ENCODE measurements at places on chromosomes 7 and 10.

GRCh38 chr10:12946372-12946771, 55.1 kb downstream of the CCDC3 start:
- no peaks in the 10 kb centered on the region for H3K36me3 ChIP-seq
- no peak overlapping the region for H3K4me3 ChIP-seq
- DNase-seq: no peak

DNA sequence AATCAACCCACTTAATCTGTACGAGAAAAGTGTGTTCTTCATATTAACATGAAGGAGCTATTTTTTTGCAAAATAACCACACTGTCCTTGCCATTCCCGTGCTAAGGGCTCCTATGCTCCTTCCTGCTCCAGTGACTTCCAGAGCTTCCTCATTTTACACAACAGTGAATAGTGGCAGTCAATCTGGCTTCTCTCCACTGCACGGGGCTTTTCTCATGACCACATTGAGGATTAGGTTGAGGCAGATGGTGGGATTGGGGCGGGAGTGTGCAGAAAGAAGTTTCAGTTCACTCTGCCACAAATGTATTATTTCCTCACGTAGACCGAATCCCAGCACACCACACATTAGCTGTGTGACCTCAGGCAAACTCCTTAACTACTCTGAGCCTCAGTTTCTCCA, 235.1 kb downstream of the ARHGAP12 start:
- no peaks in the 10 kb centered on the region for H3K4me1 ChIP-seq
- DNase-seq: no peak
- no peak overlapping the region for H3K4me3 ChIP-seq
- H3K27ac ChIP-seq: no peak overlapping the region
- H3K36me3 ChIP-seq: no peaks in the 10 kb centered on the region

GRCh38 chr7:101501351-101501750, 127.7 kb downstream of the MYL10 start:
- no peaks in the 10 kb centered on the region for H3K4me1 ChIP-seq
- no peak overlapping the region for H3K4me3 ChIP-seq
- no peak overlapping the region for H3K27ac ChIP-seq
- no peaks in the 10 kb centered on the region for H3K36me3 ChIP-seq
- no peak for DNase-seq

GRCh38 chr10:129853562-129853903, 110.5 kb downstream of the EBF3 start:
- H3K4me3 ChIP-seq: no peak overlapping the region
- no peaks in the 10 kb centered on the region for H3K4me1 ChIP-seq
- H3K27ac ChIP-seq: no peak overlapping the region
- DNase-seq: no peak
- H3K27me3 ChIP-seq: peaks cover 52% of the 10 kb centered on the region
- H3K36me3 ChIP-seq: peaks cover 2% of the 10 kb centered on the region

- H3K27ac ChIP-seq: no peak overlapping the region
- no peak overlapping the region for H3K4me3 ChIP-seq
- DNase-seq: no peak
- H3K27me3 ChIP-seq: peaks cover 13% of the 10 kb centered on the region
- H3K4me1 ChIP-seq: no peaks in the 10 kb centered on the region
- H3K36me3 ChIP-seq: no peaks in the 10 kb centered on the region
Observed at GRCh38 chr10:31635009-31635408, 293.6 kb downstream of the ARHGAP12 start.

DNA sequence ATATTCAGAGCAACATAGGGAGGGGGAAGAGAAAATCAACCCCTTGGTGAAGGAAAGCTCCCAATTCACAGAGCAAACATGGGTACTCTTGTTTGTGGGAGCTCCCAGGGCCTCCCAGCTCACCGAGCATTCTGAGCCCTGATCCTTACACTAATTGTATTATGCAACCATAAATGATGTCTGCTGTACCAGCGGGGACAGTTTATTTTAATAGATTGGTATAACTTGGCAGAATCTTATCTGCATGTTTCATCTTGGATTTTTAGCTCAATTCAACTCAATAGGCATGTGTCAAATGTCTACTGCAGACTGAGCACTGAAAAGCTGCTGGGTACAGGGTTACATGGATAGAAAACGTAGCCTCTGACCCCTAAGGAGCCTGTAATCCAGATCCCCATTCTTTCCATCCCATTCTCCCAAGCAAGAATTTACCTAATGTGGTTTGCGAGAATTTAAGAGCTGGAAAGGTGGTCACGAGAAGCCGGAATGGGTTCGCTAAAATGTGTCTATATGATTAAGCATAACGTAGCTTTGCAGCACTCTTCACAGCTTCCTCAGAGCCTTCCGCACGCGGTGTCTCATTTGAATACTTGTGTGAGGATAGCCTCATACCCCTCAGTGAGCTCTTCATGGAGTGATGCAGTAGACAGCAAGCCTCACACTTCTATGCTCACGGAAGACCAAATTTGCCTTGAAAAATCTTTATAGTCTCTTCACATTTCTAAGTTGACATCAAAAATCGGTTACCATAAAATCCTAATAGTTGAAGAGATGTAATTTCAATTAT, 18.3 kb downstream of the EGFR start:
- H3K36me3 ChIP-seq: no peaks in the 10 kb centered on the region
- H3K4me3 ChIP-seq: no peak overlapping the region
- no peak for DNase-seq
- no peak overlapping the region for H3K27ac ChIP-seq
- H3K27me3 ChIP-seq: peaks cover 39% of the 10 kb centered on the region

- peak overlapping the region; percentile 91 for H3K27ac ChIP-seq
- H3K36me3 ChIP-seq: peaks cover 2% of the 10 kb centered on the region
- no peak for DNase-seq
Observed at GRCh38 chr10:28365840-28366239, 63.0 kb upstream of the MPP7 start.

DNA sequence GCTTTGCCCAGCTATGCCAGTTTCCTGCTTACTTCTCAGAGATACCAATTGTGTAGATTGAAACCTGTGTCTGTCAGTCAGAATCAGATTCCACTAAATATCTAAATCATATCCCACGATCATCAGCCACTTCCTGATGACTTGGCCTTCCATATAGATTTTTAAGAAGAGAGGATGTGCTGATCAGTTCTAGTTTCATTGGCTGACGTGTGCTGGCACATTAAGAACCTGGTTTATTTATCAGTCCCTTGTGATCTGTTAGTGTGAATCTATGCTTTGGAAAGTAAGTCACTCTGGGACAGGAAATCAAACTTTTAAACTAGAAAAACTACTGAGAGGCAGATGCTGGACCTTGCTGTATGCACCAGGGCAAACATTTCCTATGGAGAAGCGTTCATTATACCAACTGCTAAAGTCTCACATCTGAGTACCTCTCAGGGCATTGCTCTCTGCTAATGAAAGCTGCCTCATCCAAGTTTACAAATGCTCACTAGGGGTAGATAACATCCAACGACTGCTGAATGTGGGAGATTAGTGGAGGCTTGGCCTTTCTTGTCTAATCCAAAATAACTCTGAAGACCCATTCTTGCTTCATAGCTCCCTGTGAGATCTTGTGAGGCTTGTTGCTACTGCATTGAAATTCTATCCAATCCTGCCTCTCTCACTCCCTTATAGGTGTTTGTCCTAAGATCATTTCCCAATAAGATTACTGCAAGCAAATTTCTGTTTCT, 109.1 kb downstream of the ARL4A start:
- H3K27me3 ChIP-seq: peaks cover 4% of the 10 kb centered on the region
- DNase-seq: no peak
- no peaks in the 10 kb centered on the region for H3K36me3 ChIP-seq
- H3K4me3 ChIP-seq: no peak overlapping the region
- no peak overlapping the region for H3K27ac ChIP-seq
- H3K4me1 ChIP-seq: peaks cover 3% of the 10 kb centered on the region

DNA sequence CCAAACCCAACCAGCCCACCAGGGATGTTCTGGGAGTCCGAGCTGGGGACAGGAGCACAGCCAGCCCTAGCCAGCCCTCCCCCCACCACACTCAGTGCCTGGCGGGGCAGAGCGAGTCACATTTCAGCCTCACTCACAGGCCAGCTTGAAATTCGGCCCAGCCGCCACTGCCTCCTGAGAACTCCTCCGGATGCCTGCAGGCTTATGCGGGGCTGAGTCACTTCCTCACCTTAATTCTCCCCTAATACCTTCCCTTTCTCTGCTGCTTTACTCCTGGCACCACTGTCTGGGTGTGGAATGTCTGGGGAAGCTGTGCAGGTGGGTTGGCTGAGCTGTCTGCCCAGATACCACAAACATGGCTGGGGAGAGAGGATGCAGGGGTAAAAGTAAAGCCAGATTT, 22.6 kb upstream of the DLG5 start:
- no peak overlapping the region for H3K27ac ChIP-seq
- H3K4me3 ChIP-seq: no peak overlapping the region
- DNase-seq: no peak
- H3K36me3 ChIP-seq: no peaks in the 10 kb centered on the region

DNA sequence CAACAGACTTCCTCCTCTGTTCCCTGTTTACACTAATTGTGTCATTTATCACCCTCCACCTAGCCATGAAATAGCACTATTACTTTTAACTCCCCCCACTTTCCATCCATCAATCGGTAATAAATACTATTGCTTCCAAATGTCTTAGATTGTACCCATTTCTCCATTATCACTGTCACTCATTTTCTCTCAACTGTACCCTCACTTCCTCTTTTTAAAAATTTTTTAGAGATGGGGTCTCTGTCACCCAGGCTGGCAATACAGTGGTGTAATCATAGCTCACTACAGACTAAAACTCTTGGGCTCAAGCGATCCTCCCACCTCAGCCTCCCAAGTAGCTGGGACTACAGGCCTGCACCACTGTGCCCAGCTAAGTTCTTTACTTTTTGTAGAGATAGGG, 123.5 kb upstream of the EGR2 start:
- H3K4me1 ChIP-seq: peaks cover 2% of the 10 kb centered on the region
- no peak overlapping the region for H3K27ac ChIP-seq
- H3K27me3 ChIP-seq: peaks cover 37% of the 10 kb centered on the region
- DNase-seq: no peak

GRCh38 chr7:5230265-5231067, 40.4 kb downstream of the WIPI2 start:
- peaks cover 6% of the 10 kb centered on the region for H3K36me3 ChIP-seq
- H3K27ac ChIP-seq: no peak overlapping the region
- DNase-seq: no peak
- no peaks in the 10 kb centered on the region for H3K27me3 ChIP-seq
- no peak overlapping the region for H3K4me3 ChIP-seq
- H3K4me1 ChIP-seq: no peaks in the 10 kb centered on the region

- peaks cover 2% of the 10 kb centered on the region for H3K36me3 ChIP-seq
- H3K27me3 ChIP-seq: peaks cover 72% of the 10 kb centered on the region
- DNase-seq: no peak
- H3K27ac ChIP-seq: no peak overlapping the region
- peaks cover 2% of the 10 kb centered on the region for H3K4me1 ChIP-seq
- no peak overlapping the region for H3K4me3 ChIP-seq
Observed at GRCh38 chr10:1731592-1731991, 5.7 kb downstream of the ADARB2 start.

All from T-helper 17 cell (primary cell).